C1 segment of cervical spinal cord (tissue), 14 donors: ENCODE measurements at places on chromosomes 2 and 18.

DNA sequence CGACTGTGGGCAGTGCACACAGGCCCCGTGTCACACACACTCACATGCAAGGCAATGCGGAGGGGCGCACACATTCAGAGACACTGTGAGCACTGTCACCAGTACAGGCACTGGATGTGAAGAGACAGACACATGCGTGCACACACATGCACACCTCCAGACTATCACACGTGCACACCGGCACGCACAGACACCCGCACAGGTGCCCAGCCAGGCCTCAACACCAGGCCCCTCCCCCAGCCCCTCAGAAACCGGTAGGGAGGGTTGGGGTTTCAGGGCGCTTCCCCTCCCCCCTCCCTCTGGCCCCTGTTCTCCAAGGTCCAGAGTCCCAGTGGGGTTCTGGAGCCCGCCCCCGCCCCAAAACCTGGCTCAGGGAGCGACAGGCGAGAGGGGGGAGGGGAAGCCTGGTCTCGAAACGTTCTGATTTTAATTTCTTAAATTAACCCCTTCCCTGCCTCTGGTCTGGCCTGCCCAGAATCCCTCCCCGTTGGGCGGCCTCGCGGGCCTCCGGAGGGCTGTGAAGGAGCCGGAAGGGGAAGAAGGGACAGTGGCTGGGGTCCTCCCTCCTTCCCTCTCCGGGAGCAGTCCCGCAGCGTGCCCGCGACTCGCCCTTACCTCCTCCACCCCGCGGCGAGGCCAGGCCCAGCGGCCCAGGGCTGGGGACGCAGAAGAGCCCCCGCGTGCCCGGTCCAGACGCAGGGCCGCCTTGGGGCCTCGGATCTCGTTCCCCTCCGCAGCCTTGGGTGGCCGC lies 558 bp downstream of the FBXO41 start:
- DNase-seq, result peak; percentile 56

- peak; percentile 80 for DNase-seq
Observed at GRCh38 chr18:48827291-48828193, 123.2 kb downstream of the SMAD7 start.

DNA sequence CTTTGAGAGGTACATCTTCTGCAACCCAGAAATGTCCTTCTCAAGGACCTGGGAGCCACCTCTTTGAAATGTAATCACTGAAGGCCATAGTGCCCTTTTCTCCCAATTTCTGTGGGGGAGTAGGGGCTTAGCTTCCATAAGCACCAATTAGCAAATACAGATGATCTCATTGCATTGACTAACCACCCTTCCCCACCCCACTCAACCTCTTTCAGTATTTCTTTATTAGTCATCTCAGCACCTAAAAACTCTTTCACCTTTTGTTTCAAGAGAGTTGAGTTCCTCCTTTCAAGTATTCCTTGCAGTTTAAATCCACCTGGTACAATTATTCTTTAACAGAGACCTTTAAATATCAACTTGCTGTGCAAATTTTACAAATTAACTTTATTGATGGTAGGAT lies 1011.8 kb upstream of the CDH2 start:
- DNase-seq, result no peak

DNA sequence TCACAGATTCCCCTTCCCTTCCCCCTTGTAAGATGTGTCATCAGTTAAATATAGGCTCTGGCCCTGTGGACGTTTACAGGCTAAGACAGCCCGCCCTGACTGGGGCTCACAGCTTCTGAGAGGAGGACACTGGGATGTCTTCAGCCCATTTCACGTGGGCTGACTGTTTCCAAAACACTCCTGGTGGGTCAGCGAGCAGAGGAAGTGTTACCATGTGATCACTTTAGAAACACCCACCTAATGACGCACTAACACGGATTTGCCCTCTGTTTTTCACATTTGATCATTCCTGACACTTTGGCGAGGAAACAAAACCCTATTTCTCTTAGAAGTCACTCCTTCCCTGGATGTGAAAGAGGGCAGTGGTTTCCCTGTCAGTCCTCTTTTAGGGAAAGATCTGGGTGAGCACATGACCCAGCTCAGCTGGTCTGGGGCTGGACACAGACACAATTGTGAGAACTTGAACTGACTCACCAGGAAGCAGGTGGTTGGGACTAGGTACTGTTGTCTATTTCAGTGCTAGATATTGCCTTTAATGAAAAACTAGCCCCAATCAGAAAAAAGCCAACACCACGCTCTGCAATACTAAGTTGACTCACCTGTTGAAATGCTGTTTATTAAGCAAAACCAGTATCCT lies 38.8 kb downstream of the BMP10 start:
- DNase-seq, result peak; percentile 14

- DNase-seq, result no peak
Observed at GRCh38 chr2:3257826-3258225, 119.8 kb downstream of the EIPR1 start.

- DNase-seq, result no peak
Observed at GRCh38 chr18:73683409-73684238, 464.0 kb downstream of the FBXO15 start.

GRCh38 chr18:7684966-7685365 lies 117.8 kb downstream of the PTPRM start:
- DNase-seq, result no peak

DNA sequence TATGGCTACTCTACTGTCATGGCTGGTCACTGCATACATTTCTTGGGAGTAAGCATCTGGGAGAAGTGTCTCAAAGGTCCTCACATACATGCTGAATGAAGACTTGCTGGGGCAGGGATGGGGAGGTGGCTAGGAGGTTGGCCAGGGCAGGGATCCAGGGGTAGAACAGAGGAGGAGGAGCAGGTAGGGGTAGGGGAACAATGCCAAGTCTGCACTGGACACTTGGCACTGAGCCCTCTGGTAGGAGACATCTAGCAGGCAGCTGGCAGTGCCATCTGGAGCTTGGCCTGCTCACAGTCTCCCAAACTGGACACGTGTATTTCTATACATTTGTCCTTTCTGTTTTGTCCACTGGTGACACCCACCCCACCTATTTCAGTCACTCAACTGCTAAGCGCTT lies 62.7 kb upstream of the REV1 start:
- DNase-seq, result no peak

DNA sequence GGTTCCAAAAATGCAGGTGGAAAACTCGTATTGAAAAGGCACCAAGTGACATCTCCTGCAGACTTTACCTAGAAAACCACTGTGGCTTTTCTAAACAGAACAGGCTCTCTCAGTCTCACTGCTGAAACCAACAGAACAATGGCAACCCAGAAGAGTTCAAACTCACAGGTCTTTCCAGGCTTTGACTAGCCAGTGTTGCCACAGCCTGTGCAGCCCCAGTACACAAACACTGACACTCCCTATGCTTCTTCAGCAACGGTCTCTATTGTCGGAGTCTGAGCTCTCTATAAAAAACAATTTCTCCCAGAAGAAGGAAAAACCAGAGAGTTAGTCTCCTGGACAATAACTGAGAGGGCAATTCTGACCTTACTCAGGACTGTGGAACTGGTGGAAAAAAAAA lies 87.8 kb upstream of the RNU4ATAC start:
- no peak for DNase-seq

DNA sequence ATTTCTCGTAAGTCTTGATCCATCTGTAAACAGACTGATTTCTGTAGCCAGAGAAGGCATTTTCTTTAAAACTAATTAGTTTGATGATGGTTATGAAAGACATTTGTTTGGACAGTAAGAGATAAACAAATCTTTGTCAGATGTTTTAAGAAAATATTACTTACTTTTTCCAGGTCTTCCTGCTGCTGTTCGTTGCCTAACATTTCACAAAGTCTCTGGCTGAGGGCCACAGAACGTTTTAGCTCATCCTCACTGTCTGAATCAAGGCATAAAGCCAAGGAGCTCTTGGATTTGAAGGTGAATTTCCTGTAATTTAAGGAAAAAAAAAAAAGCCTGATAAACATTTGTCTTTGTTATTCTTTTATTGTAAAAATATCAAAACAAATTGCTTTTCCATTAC lies 57.8 kb downstream of the VIL1 start:
- DNase-seq, result no peak

- DNase-seq, result no peak
Observed at GRCh38 chr2:124027182-124027581, 2.1 kb downstream of the CNTNAP5 start.

DNA sequence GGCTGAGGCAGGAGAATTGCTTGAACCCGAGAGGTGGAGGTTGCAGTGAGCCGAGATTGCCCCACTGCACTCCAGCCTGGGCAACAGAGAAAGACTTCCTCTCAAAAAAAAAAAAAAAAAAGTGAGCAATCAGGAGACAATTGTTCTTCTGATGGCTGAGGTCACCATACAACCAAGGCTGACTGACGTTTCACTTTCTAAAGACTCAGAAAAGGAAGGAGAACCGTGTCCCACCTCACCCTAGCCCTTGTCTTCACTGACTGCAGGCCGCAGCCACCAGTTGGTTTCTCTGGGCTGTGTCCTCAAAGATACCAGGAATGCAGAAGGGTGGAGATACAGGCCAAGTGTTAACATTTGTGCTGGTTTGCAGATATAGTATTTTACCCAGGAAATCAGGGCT lies 7.7 kb upstream of the SLC35F6 start:
- DNase-seq, result no peak

DNA sequence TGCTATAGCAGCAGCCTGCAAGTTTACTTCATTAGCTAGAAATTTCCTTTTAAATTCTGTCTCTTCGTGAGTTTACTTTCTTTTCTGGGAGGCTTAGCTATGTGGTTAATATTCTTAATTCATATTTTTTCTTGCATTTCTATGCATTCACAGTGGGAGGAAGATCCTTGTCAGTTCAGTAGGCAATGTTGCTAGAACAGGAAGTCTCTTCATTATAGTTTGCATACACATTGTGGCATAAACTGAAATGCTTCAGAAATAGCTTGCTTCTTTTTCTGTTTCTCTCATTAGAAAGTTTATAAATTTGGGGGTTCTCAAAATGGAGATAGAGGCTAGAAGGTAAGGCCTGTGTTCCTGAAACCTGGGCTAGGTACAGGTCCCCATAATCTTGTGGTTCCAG lies 8.1 kb upstream of the ARHGAP15 start:
- no peak for DNase-seq

DNA sequence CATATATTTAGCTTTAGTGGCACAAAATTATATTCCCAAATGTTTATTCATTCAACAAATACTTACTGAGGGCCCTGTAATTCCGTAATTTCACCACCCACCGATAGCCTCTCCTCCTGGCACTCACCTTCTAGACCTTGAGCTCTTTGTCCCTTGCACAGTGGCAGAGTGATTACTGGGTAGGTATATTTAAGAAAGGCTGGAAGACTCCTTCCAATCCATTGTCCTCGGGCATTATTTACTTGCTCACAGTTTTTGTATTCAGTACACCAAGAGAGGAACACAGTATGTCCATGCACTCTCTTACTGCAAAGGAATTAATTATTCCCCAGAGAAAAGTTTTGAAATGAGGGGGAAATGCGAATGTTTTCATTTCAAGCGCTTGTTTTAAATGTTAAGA lies 1.1 kb upstream of the CDCA7 start:
- DNase-seq, result no peak

GRCh38 chr2:206083602-206084438 lies 2.2 kb downstream of the INO80D start:
- DNase-seq, result no peak

GRCh38 chr2:172052000-172052983 lies 33.0 kb upstream of the DLX1 start:
- DNase-seq, result no peak

DNA sequence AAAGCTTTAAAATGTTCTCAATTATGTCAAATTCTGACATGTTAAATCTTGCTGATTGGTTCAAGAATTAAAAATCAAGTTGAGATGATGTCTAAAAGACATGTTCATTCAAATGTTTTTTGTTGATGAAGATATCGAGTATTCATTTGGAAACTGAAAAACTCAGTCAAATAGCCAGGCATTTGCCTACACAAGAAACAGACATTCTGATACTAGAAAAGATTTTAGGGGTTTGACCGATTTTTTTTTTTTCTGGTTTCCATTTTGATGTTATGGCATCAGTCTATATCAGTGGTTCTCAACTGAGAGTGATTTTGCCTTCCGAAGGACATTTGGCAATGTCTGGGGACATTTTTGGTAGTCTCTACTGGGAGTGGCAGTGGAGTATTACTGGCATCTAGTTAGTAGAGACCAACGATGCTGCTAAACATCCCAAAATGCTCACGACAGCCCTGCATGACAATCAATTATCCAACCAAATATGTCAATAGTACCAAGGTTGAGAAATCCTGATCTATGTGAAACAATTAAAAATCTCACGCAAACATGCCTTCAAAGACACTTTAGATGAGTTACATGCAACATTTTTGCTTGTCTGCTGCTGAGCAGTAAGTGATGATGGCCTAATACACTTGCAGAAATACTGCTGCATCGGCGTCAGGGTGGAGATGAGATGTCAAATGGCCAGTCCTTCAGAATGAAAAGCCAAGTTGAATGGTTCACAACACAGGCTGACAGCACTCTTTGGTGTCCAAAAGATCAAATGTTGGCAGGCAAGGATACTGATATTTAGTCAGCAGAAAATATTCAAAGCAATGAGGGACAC lies 12.5 kb downstream of the RASGRP3 start:
- no peak for DNase-seq

DNA sequence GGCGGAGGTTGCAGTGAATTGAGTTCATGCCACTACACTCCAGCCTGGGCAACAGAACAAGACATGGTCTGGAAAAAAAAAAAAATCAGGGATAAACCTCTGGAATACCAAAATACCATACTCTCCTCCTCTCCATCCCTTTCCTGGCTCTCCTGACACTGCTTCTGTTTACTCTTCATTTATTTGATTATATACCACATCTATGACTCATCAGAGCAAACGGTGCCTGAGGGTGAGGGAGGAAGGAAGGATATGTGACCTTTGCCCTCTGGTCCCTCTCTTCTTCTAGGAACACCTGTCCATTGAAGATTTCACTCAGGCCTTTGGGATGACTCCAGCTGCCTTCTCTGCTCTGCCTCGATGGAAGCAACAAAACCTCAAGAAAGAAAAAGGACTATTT lies 30.0 kb downstream of the VIL1 start:
- DNase-seq, result no peak

DNA sequence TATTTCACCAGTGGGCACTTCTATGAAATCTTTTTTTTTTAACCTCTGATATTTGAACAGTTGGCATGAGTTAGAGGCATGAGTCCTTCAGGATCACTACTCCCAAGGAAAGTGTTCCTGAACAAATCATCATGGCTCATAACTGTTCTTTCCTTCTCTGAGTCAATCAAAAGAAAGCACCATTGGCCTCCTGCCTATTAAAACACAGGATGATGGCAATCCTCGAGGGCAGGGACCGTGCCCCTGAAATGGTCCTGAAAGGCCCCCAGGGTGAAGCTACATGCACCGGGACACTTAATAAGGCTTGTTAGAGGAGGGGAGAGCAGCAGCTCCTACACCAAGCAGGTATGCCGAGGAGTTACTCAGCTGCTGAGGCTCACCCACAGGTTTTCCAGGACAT lies 43.5 kb downstream of the SLC14A2 start:
- DNase-seq, result no peak

GRCh38 chr2:226338825-226339224 lies 460.8 kb downstream of the IRS1 start:
- DNase-seq, result no peak

GRCh38 chr2:21307037-21307436 lies 183.3 kb downstream of the TDRD15 start:
- no peak for DNase-seq
